H9 (cell line): ENCODE measurements at places on chromosomes 6 and 20.
A peak's percentile ranks its signal among the peaks of the same experiment; 100 is the strongest.

- no peak for DNase-seq
These were observed 14.4 kb upstream of the TLDC2 start for GRCh38 chr20:36861625-36861874.

DNA sequence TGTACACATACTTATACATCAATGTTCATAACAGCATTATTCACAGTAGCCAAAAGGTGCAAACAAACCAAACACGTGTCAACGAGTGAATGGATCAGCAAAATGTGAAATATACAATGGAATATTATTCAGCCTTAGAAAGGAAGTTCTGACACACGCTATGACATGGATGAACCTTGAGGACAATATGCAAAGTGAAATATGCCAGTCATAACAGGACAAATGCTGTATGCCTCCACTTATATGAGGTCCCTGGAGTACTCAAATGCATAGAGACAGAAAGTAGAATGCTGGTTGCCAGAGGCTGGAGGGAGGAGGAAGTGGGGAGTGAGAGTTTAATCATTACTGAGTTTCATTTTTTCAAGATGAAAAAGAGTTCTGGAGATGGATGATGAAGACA, 37.8 kb upstream of the IGF2R start:
- no peak for DNase-seq

DNA sequence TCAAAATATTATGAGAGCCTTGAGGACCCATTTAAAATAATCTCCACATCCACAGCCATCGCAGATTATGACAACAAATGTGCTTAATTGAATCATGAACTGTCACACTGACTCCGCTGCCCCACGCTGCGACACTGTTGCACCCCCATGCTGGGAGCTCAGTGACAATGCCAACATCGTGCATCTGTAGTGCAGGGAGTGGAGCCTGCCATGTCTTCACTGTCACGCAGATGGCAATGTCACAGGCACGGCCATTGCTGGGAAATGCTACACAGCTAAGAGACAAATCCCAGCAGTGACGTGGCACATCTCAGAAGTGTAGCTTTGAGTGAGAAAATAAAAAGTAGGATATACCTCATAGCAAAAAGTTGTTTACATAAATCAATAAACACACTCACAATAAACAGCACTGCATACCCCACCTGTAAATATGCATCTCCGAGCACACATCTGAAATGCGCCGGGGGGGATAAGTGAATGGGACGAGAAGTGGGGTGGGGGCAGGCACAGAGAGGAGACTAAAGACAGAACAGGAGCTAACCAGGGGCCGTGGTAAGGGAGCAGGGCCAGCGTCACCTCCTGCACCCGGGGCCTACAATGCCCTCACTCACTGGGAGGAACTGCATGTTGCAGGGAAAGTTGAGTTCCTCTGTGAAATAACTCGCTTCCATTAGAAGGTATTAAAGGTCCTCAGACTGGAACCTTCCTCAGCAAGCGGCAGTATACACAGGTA, 349.9 kb downstream of the THBS2 start:
- DNase-seq = no peak

GRCh38 chr6:110617057-110617456, 140.6 kb upstream of the SLC22A16 start:
- DNase-seq = no peak

DNA sequence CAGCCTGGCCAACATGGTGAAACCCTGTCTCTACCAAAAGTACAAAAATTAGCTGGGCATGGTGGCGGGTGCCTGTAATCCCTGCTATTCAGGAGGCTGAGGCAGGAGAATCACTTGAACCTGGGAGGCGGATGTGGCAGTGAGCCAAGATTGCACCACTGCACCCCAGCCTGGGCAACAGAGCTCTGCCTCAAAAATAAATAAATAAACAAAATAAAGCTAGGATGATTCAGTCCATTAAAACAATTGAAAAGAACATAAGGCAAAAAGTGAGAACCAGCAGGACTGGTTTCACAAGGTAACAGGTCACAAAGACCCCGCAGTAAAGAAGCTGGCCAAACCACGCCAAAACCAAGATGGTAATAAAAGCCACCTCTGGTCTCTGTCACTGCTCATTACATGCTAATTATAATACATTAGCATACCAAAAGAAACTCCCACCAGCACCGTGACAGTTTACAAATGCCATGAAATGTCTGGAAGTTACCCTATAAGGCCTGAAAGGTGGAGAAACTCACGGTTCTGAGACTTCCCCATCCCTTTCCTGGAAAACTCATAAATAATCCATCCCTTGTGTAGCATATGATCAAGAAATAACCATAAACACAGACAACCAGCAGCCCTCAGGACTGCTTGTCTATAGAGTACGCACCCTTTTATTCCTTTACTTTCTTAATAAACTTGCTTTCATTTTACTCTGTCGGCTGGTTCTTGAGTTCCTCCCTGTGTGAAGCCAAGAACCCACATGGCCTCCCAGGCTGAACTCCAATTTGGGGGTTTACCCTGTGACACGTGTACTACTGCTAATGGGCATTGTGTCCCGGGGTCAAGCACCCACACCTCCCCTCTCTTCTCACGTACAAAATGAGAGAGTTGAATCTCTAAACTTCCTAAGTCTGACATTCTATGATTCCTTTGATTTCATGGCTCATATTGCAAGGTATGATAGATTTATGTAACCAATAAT, 10.2 kb downstream of the LAMA4 start:
- DNase-seq = no peak

- no peak for DNase-seq
These were observed 242.1 kb downstream of the SOD2 start for GRCh38 chr6:159450815-159451465.

DNA sequence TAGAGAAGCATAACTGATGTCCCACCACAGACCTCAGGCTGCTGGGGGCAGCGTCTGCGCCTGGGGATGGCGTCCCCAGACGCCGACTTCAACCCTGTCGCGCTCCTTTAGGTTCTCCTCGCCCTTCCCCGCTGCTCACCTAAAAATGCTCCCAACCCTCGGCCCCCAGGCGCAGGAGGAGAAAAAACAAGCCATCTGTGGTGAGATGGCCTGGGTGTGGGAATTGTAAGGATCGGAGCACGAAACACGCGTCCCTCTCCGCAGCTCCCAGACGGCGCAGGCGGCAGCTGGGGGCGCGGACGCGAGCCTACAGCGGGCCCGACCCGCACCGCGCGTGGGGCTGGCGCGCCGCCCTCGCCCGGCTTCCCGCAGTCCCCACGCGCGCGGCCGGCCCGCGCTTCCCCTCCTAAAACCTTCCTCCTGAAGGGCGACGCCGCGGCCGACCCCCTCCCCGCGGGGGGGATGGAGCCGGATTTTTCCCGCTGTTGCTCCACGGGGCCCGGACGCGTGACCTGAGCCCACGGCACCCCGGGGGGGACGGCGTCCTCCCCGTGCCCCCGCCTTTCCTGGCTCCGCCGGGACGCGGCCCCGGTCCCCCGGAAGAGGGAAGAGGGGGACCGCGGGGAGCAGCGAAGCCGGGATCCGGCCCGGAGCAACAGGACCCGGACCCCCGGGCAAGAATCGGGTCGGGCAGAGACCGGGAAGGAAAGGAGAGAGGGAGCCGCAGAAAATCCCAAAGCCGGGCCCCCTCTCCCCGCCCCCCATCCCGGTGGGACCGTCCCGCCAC, 611 bp downstream of the EPB41L2 start:
- DNase-seq = peak; percentile 32

DNA sequence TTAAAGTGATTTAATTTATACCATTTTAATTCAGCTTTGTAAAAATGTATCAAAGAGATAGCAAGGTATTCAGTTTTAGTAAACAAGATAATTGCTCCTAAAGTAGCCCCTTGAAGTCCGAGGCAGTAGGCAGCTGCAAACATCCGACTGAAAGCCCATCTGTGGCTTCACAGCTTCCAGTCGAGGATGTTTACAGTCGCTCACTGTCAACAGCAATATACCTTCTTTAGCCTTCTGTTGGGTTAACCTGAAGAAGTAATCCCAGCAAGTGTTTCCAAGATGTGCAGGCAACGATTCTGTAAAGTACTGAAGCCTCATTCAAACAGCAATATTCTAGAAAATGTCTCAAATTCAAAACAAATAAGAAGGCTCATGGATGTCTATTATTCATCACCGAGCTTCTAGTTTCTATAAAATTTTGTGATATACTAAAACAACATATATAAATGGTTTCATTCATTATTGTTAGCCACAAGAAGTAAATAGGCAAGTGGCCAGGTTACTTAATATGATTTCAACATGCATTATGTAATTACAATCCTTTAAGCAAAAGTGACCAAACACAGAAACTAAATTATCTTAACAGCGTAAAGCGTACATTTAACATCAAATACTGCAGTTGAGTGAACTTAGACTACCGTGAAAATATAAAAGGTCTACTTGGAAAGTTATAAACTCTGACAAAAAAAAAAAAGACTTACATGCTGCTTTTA, 115.0 kb downstream of the OGFRL1 start:
- no peak for DNase-seq

GRCh38 chr20:38829296-38829875, 23.9 kb downstream of the PPP1R16B start:
- no peak for DNase-seq

- no peak for DNase-seq
These were observed 61.7 kb downstream of the UTRN start for GRCh38 chr6:144346719-144347447.

- DNase-seq = no peak
These were observed 66.6 kb downstream of the EZR start for GRCh38 chr6:158752613-158753012.

DNA sequence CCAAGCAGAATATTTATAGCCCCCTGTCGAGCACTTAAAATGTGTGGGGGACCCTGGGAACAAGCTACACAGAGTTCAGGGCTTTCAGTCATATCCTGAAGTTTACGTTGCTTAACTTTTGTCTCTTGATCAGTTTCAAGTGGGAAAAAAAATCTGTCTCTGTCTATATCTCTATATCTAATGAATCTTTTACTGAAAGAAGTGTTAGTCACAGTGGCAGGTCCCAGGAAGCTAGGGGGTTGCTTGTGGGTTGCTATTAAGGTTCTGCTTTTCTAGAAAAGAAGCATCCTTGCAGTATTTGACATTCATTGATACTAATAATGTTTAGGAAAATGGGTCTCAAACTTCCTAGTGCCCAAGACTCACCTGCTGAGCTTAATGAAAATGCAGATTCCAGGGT, 76.7 kb upstream of the CLDN20 start:
- no peak for DNase-seq

DNA sequence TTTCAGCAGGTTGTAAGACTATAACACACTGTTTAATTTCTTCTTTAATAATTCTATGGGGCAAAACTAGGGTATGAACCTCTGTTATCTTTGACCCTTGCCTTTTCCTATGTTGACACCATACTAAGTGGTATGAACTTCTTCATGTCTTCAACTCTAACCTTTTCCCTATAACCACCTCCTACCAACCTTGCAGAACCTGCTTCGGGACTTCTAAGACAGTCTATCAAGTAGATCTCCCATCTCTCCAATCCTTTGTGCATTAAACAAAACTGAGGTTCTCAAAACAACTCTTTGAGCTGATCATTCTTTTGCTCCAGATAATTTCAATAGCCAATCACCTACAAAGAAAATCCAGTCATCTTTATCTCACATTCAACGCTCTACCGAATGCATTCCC, 23.4 kb downstream of the SNAP91 start:
- DNase-seq = no peak

DNA sequence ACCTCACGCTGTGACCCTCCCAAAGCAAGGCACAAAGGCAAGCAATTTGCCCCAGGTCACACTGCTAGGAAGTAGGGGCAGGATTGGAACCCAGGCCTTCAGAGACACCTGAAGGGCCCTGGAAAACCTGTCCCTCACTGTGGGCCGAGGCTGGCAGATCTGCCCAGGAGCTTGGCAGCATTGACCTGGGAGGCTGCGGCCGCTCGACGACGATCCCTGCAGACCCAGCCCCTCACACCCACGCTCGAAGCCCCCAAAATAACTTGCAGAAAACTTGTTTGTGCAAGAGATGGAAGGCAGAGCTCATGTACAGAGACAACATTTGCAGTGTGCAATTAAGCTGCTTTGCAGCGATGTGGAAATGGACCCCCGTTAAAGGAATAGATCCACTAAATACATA, 251.4 kb downstream of the TAF4 start:
- no peak for DNase-seq

- no peak for DNase-seq
These were observed 383.9 kb downstream of the KIF16B start for GRCh38 chr20:16189371-16189770.

- DNase-seq = no peak
These were observed 141.3 kb downstream of the PRL start for GRCh38 chr6:22155551-22155950.

DNA sequence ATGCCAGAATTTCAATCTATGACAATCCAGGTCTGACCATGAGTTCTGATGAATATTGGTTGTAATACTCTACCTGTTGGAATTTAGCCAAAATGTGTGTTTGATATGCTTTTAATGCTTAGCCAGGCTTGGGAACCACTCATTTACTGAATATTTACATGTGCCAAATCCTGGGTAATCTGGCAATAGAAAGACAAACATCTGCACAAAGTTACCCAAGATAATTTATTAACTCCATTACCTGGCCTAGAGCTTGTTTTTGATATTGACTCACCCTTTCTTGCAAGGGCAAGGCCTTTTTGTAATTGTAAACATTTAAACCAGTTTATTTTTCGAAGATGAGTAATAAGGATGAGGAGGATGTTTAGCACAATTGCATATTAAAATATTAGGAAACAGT, 13.5 kb upstream of the CD2AP start:
- no peak for DNase-seq
